T-helper 2 cell treated with Interferon-gamma antibody and Interleukin-4, amounts not matched to agents 5 μg/mL and 100 μg/mL, for 36 hours (primary cell): ENCODE measurements at places on chromosomes 5 and 9.

GRCh38 chr5:171493646-171494393, 74.4 kb downstream of the FGF18 start:
- no peak for DNase-seq

DNA sequence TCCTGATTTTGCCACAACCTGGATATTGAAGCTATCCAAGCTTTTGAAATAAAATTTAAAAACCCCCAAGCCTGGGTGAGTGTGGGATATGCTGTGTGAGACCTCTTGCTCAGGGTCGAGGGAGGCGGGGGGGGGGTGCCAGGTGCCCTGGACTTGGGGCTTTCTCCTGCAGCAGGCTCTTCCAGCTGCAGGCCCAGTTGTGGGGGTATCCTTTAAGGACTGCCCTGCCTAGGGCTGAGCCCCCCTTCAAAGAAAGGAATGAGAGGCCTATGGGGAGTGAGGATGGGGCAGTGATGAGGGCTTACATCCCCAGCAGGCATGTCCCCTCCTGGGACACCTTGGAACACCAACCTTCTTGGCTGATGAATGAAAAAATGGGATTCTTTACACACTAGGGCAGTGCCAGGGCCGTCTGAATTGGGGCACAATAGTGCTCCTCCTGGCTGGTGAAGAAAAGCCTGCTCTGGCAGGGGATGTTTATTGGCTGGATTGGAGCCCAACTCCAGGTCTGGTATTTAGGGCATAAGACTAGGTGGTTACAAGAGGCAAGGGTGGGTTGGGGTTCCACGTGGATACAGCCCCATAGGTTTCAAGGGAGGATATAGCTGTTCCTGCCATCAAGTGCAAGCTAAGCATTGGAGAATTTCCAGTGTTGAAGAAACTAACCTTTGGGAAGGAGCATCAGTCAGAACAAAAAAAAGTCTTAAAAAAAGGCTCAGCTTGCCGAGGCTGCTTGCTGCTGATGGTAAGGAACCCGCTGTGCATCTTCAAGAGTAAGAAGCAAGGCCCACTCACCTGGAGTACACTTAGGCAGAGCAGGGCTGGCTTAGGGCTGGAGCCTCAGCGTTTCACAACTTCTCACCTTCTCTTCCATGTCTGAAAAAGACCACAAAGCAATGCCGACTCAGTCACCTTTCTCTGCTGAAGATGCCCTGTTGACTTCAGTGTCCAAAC, 7.0 kb downstream of the HNRNPAB start:
- no peak for DNase-seq

DNA sequence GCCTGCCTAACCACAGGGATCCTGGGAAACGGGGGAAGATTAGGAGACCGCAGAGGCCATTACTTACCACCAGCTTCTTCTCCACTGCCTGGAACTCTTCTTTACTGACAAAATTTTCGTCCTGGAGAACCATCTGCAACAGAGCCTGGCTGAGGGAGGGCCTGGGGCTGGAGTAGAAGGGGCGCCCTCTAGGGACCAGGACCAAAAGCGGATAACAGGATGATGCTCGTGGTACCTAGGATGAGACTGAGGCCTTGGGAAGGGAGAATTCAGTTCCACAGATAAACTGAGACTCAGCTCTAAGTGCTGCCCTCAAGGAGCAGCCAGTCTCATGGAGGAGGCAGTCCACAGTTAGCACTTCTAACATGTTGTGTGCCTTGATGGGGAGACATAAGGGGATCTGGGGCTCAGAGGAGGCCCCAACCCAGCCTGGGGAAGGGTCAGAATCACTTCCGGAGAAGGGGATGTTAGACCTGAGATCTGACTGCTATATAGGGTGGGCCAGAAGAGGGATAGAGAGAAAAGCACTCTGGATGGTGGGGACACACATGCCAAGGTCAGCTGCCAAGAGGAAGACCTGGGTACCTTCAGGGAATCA, 1.2 kb downstream of the SPATA24 start:
- no peak for DNase-seq

DNA sequence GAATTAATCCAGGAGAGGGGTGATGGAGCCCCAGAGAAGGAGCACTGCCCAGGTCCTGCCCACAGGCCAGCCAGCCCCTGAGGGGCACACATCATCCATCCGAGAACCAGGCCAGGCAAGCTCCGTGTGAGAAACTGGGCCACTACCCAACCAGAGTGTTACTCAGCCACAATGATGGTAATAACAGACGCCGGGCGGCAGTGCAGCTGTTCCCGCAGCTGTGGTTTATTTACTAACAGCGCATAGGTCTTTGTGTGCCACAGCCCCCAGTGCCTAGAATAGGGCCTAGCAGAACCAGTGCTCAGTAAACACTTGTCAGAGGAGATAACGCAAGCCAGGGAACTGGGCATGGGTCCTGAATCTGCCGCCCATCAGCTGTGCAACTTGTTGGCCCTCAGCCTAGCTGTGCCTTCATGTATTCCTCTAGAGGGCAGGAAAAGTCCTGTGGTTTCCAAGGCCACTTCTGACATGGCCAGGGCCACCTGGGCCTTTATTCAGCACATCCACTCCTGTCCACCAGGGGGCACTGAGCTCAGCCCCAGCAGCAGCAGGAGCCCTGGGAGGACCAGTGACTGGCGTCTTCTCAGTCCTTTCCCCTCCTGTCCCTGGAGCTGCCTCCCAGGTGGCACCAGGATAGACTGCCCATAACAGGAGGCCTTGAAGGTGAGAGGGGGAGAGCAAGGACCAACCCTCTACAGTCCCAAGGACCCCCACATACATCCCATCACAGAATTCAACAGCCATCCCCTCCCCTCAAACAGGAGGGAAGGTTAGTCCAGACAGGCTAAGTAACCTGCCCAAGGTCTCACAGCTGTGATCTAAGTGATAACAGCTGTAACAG, 2.1 kb downstream of the MXD3 start:
- peak; percentile 77 for DNase-seq
